Activated CD8-positive, alpha-beta T cell treated with anti-CD3 and anti-CD28 coated beads, Interleukin-2, amount 10 ng/mL, durations not matched to agents 7 days and 5 days (primary cell): ENCODE measurements at places on chromosomes 2 and 18. TPM values are rescaled to one million over a fixed set of nuclear protein-coding genes. Genes with fewer than 3 reads are reported as not detected.

TLX2 gene
- total RNA-seq: 0.44 TPM

- DNase-seq: no peak
These were observed 13.2 kb upstream of the MARCHF4 start for GRCh38 chr2:216385478-216385877.

DNA sequence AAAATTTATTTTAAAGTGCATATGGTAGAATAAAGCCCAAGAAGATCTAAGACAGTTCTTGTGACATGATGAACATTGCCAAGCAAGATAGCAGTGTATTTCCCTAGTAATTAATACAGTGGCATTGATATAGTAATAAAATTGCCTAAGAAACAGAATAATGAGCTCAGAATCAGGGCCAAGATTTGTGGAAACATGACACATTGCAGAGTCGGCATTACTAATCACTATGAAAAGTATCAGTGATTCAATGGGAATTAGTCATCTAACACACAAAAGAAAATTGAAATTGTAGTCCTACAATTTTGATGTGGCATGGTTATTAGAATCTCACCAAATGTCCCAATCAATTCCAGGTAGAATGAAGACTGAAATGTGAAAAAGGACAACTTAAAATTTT is 243.0 kb upstream of the CYRIA start:
- no peak for DNase-seq

DNA sequence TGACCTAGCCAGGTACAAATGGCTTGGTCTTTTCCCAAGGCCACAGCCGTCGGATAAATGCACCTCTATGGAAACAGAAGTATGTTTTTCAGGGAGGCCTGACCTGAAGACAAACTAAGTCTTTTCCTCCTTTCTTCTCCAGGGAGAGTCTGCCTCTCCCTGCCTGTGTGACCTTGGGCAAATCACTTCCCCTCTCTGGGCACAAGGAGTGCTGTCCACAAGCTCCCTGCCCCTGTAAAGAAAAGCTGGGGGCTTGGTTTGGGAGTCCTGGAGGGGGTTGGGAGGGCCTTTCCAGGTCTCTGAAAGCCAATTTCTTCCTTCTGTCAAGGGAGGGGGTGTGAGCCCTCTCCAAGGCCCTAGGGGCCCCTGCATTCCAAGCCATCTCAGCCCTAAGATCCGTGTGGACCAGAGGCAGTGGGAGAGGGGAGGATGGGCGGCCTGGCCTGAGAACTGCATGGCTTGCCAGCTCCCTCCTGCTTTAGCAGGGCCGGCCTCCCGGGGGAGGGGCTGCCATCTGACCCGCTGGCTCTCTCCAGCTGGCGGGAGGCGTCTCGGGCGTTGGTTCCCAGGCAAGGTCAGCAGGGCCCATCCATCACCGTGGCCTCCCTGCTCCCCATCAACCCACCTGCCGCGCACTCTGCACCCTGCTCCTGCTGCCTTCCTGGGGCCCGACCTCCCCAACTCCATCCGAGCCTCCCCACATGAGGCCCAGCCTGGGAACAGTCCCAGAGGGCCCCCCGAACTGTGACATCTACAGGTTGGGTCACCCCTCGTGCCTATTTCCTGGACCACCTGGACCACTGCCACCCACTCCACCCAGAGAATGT is 61.4 kb downstream of the SMAD7 start:
- no peak for DNase-seq
